Retinal pigment epithelial cell (primary cell): ENCODE measurements at places on chromosomes 2 and 18.
A peak's percentile ranks its signal among the peaks of the same experiment; 100 is the strongest.

- DNase-seq, result peak; percentile 69
Measured at GRCh38 chr18:49839012-49839411, 25.7 kb upstream of the ACAA2 start.

- DNase-seq, result no peak
Measured at GRCh38 chr2:215727507-215728503, 285.5 kb downstream of the MREG start.

DNA sequence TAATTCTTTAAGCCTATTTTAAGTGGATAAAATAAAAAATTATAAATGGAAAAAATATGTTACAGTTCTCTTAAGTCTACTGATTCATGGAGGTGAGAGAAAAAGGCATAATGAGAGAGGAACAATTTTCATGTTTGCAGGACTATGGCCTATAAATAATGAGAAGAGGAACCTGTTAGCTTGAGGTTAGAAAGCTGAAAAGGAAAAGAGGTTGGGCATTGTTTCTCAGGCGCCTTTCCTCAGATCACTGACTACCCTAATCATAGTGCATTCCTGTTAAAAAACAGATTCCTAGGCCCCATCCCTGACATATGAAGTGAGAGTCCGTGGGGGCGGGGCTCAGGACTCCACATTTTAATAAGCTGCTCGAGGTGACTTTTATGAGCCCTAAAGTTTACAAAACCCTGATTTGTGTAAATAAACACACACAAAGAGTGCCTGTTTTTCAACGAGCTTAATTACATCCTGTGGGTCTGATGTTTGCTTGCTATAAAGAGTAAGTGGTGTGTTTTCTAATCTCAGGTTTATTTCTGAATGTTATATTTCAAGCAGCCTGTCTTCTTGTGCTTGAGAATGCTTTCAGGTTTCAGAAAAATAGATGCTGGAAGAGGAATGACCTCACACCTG lies 335.5 kb downstream of the CLIP4 start:
- DNase-seq, result no peak

DNA sequence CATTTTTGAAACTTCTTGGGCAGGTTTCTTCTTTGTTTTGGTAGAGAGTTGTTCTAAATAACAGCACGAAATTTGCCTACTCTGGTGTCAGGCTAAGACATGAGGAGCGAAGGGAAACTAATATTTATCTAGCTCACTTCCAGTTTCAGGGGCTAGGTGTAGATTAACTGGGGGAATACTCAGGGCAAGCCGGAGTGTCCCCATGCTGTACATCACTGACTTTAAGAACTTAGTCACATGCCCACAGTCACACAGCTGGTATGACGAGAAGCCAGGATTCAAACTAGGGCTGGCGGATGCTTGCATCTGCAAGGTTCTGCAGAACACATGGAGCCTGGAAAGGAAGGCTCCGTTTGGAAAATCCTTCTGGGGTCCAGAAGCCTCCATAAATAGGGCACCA lies 133.3 kb downstream of the ALPK2 start:
- no peak for DNase-seq

GRCh38 chr2:202705446-202706020 lies 70.8 kb downstream of the FAM117B start:
- no peak for DNase-seq

- no peak for DNase-seq
Measured at GRCh38 chr18:26579941-26580618, 31.7 kb upstream of the KCTD1 start.

DNA sequence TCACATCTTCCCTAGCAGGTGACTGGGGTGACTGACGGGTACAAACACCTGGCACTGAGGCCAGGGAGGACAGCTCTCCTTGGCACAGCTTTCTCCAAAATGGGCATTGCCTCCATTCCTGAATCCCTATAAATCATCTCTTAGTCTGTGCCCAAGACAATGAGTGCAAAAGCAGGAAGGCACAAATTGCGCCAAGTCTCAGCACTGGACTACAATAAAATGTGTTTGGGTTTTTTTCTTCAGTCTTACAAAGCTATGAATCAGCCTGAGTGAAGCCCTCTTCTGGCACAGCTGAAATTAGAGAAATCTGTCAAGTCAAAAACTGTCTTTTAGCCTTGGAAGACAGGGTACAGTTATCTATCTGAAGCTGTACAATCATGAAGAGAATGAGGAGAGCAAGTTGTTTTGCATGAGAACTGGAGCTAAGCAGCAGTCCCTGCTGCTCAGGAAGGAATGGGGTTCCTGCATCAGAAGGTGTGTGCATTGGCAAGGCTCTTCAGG lies 90.8 kb downstream of the EPB41L3 start:
- DNase-seq, result no peak

- no peak for DNase-seq
Measured at GRCh38 chr2:239175181-239175580, 225.6 kb downstream of the HDAC4 start.

- DNase-seq, result no peak
Measured at GRCh38 chr2:42999391-42999841, 207.0 kb upstream of the HAAO start.

DNA sequence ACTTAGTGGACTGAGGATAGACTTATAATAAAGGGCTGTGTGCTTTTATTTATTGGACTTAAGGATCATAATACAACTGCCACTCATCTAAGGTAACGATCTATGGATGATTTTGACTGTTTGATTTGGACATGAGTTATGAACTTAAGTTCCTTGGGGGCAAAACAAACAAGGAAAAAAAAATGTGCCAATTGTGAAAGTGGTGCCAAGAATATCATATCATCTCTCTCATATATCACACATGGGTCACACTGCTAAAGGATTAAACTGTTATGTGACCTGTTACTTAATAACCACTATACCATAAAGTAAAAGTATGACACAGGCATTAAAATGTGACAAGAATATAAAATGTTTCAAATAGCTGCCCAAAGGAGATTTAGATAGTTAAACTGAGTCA lies 886.3 kb downstream of the ERBB4 start:
- no peak for DNase-seq

DNA sequence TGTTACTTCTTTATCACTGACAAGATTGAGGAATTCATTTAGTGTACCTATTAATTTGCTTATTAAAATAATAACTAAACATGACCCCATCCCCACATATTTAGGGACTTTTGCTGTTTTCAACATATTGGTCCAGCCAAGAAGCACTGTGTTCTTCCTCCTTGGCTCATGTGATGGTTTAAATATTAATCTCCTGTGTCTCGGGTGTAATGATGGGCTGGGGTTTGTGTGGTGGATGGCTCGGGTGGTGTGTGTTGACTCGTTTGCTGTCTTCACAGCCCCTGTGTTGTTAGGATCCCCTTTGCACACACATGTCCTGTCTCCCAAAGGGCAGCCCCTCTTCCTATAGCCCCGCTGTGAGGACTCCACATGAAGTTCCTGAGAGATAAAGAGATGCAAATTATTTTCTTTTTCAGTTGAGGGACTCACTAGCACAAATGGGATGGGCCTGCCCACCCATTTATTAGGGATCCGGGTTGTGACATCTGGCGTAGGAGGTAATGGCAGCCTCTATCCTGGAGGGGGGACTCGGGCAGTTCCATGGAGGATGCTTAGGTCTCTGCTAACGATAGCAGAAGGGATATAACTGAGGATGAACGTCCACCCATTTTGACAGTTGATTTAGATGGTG lies 53.4 kb downstream of the FHOD3 start:
- no peak for DNase-seq

DNA sequence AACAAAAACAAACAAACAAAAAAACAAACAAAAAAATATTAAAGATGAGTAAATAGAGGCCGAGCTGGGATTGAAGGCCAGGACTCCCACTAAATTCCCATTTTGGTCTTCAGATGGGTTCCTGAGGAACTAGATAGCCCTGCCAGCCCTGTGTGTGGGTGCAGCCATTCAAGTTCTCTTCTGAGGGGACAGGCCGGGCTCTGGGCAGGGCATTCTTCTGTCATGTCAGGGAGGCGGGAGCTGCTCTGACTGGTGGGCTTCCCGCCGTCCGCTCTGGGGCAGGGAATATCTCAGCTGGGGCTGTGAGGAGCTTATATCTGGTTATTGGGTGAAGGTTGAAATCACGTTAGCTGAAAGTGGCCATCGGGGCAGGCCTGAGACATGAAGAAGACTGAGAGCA lies 127.3 kb upstream of the CXCR4 start:
- no peak for DNase-seq

DNA sequence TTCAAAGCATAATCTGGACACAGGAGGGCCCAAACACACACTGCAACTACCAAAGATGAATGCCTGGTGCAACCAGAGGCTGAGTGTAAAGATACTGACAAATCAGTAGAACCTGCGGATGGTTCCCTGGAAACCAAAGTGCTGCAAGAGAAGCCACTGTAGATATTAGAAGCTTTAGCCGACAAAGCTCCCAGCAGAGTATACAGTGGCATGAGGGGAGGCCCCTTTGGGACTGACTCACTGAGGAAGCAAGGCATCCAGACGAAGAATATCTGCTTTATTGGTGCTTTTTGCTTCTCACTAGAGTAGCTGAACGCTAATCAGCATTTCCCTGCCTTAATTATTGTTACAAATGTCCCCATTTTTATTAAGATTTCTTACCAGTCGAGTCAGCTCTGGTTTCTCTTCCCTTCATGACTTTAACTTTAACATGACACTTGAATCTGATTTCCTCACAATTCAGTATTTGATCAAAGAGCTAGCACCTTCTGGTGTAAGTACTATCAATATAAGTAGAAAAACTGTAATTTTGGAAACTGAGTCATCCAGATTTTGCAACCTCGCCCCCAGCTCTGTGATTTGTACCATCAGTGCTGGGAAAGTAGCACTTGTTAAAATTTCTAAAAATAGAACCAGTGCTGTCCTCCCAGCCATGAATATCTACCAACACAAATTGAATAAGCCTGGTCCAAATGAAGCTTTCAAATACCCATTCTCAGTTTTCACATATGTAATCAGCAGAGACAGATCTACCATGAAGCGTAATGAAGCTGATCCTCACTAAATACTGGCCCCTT lies 34.2 kb downstream of the FIGN start:
- DNase-seq, result no peak

DNA sequence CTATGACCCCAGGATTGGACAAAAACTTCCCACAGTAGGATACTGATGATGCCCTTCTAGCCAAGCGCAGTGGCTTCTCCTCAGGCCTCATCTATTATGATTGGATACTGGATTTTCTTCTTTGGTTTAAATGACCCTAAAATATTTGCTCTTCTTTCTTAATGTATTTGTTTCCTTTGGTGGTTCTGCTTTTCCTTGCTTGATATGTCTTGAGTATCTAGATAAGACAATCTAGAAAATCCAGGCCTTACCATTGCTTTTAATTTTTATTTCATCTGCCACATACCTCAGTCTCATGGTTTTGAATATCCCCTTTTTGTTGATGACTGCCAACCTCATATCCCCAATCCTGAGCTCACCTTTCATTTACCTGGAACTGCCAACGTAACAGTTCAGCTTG lies 35.6 kb downstream of the OTOF start:
- DNase-seq, result no peak

- DNase-seq, result no peak
Measured at GRCh38 chr2:211479536-211480150, 923.2 kb downstream of the CPS1 start.

DNA sequence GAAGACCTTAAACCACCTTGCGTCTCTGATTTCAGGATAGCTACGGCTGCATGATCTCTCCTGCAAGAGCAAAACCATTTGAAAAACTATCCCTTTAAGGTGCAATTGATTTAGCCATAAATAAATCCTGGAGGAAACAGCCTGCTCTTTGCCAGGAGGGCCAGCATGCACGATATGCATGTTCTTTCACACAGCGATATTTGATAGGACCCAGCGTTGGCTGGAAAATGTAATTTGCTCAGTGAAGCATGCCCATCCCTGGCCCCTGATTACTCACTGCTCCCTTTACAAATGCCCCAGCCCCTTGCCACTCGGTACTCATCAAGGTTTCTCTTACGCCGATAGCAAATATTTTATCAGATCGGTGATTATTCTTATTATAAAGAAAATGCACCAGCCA lies 315.4 kb downstream of the CDH2 start:
- DNase-seq, result no peak

DNA sequence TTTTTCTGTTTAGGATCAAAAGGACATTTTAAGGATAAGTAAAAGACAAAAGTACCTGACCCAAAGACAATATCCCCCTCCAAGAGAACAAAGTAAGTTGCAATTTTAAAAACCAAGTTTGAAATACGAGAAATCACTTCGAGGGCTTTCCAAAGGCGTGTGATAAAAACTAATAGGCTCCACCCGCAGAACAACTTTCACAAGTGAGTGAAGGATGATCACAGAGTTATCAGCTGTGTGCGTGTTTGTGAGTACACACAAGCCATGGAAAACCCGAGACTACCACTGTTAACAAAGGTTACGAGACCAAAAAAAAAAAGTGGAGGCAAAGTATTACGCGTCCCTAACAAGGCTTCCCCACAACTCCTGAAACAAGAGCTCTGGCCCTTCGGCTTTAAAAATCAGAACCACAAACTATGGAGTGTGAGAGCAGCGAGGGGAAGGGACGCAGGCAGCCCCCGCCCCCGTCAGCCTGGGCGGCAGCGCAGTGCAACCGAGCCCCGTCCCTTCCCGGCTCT lies 719 bp downstream of the SMAD2 start:
- DNase-seq, result no peak

- DNase-seq, result no peak
Measured at GRCh38 chr18:73790587-73790986, 357.0 kb downstream of the FBXO15 start.

DNA sequence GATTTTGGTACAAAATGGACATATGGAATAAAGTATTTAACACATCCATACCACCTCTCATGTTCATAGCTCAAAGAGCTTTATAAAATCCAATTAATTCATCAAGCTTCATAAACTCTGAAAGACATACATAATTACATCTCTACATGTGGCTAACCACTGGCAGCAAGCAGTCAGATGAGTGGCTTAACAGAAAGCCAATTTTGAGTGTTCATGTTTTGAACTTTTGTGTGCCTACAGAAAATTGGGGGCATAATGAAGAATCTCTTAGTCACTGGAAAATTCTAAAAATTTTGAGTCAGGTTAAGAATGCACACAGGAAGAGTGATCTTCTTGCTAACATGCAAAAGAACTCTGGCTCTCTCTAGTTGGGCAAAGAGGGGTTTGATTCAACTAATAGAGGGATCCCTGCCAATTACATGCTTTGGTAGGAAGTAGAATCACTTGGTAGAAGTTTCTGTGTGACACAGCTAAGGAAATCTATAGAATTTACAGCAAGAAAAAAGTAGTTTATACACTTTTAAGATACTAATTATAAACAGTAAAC lies 287.4 kb downstream of the NOL4 start:
- no peak for DNase-seq

DNA sequence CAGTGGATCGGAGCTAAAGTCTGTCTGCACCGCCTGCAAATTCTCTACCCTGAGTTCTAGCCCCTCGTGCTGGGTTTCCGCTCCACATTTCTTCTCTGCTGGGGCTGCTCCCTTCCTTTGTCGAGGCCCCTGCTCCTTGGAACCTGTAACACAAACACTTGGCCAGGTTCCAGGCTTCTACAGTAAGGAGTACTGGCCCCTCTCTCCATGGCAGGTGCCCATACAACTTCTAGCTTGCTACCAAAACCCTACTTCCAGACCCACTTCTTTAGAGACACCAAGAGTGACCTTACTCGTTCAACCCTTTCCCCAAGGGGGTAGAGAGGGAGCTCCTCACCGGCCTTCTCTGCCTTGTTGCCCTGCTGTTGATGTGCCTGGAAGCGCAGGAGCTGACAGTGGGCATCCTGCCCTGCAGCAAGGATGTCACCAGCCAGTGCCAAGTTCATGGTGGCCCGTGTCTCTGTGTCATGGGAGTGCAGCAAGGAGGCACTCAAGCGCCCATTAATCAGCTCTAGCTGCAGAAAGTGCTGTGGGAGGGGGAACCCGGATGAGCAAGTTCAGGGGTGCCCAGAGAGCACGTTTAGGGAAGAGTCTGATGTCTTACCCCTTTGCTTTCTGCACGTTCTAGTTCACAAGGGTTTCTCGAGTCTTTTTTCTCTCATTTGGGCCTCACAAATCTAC lies 1.1 kb downstream of the PREB start:
- DNase-seq, result no peak
